CD4-positive, alpha-beta T cell treated with Interleukin-6 for 4 hours (primary cell): ENCODE measurements at places on chromosomes 1 and 21.

DNA sequence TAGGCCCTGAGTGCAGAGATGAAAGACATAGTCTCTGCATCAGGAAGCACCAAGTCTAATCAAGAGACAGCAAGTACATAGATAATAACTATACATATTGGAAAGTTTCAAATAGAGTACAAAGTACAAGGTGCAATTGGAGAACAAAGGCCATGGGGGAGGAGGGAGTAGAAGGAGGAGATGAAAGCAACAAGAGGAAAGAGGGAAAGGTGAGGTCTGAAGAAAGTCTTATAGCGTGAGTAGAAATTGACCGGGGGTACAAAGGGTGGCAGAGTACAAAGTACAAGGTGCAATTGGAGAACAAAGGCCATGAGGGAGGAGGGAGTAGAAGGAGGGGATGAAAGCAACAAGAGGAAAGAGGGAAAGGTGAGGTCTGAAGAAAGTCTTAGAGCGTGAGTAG is 244.2 kb upstream of the JUN start:
- no peak for DNase-seq

DNA sequence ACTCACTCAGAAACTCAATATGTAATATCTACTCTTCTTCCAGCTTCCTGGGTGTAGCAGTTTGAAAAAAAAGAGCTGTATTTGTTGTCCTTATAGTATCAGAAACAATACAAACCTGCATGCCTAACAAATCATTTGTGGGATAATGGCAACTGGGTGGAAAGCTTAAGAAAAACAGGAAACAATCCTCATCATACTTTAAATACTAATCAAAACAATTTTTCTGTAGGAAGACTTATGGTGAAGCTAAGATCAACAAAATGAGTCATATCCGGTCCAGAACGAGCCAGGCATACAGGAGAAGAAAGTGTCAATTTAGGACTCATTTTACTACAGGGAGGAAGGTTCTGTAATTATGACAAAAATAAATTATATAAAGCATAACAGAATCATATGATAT is 181.8 kb upstream of the ADGRL4 start:
- no peak for DNase-seq

- no peak for DNase-seq
Measured at GRCh38 chr1:246308533-246309075, 198.5 kb downstream of the SMYD3 start.

GRCh38 chr1:185573677-185574076 is 160.5 kb upstream of the HMCN1 start:
- DNase-seq, result no peak

GRCh38 chr1:78490861-78491450 is at the start of gene PTGFR:
Gene PTGFR (plus strand): TSS chr1:78490974. CDS start chr1:78492744, 1,770 bp downstream.
- no peak for DNase-seq

GRCh38 chr1:57360846-57361407 is 62.9 kb downstream of the DAB1 start:
- DNase-seq, result no peak

DNA sequence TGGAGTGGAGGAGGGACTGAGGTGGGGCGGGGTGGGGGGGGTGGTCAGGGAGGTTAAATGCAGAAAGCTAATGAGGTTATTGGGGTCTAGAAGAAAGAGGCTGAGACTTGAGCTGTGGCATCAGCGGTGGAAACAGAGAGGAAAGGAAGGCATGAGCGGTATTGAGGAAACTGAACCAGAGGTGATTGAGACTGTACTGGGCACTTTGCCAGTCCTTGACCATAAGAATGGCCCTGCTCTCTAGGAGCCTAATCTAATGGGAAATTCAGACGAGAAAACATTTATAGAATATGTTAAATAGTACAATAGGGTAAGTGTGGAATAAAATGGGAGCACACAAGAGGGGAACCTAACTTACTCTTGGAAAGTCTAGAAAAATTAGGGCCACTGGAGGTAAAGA is 23.7 kb downstream of the SLC44A3 start:
- no peak for DNase-seq

GRCh38 chr21:39474611-39475010 is 22.8 kb downstream of the SH3BGR start:
- DNase-seq, result no peak

DNA sequence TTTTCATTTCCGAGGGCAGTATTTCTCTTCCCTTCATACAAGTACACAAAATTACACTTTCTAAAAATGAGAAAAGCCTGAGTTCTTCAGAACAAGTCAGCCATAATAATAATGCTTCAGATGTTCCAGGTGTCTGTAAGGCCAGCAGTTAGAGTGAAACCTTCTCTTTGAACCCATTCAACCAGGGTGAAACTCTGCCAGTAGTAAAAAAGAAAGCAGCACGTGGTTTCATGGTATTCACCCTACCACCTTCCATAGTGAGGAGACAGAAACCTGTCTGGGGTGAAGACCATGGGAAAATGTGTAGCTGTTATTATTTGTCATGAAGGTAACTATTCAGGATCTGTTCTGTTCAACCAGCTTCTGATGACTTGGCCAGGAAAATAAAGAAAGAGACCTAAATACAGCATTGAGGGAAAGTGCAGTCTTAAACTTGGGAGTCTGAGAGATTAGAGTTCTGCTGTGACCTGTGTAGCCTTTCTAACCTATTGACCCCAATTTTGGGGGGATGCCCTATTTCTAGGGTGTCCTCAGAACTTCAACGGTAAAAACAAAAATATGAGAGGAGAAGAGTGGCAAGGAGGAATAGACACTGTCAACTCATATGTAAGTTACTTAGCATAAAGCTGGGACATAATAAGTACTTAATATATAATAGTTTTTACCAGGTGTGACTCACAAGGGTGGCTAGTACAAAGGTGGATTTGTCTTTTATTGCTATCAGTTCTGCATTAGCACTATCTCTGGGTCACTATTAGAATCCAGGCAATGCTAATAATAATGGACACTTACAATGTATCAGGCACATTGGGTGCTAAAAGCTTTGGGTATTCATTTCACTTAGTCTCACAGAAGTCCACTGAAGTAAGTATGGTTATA is 70.0 kb upstream of the TNFSF4 start:
- DNase-seq, result no peak
